ENCODE measurements at places on chromosomes 7 and 10. TPM values are rescaled to one million over a fixed set of nuclear protein-coding genes. Genes with fewer than 3 reads are reported as not detected.

AHR gene
- 24.7 TPM for total RNA-seq

NUTM2E gene
- 0.08 TPM for total RNA-seq

UBE2D1 gene
- 2.2 TPM for total RNA-seq

LRRD1 gene
- not detected for total RNA-seq

SLC13A1 gene
- total RNA-seq, result 0.13 TPM

VIPR2 gene
- total RNA-seq, result 0.28 TPM

PKD2L1 gene
- total RNA-seq, result 0.20 TPM

SPDYE11 gene
- total RNA-seq, result not detected

ADRA2A gene
- total RNA-seq, result 0.53 TPM

TMEM72 gene
- total RNA-seq, result not detected

PILRB gene
- total RNA-seq, result 28.6 TPM

AUTS2 gene
- 26.1 TPM for total RNA-seq

TBATA gene
- not detected for total RNA-seq

DKK1 gene
- total RNA-seq, result 0.38 TPM

FKBP6 gene
- total RNA-seq, result not detected

RBP3 gene
- total RNA-seq, result not detected

CALCR gene
- total RNA-seq, result not detected

FBXL13 gene
- 0.18 TPM for total RNA-seq

UCMA gene
- total RNA-seq, result not detected

WNT2 gene
- total RNA-seq, result 0.86 TPM

POU6F2 gene
- total RNA-seq, result 0.81 TPM

TMEM184A gene
- 44.6 TPM for total RNA-seq
